ENCODE measurements at places on chromosomes 6 and 20.

GRCh38 chr6:36029464-36029863 lies 1.9 kb downstream of the MAPK14 start:
- DNase-seq = no peak

- DNase-seq = no peak
Observed at GRCh38 chr6:80145921-80146320, 39.5 kb downstream of the BCKDHB start.

DNA sequence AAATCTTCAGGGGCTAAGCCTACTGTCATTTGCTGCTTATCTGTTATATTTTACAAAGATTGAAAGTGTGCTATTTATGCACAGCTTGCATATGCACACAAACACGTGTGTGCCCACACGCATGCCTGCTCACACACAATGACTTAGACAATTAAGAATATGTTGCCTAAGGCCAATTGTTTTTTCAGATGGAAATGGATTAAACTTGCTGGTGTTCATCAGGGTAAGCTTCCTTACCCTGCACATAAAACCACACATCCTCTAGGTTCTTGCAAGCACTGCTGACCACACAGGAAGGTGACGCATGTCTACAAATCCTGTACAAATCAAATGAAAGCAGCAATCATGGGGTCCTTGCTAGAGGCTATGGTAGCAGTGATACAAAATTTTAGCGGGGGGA lies 58.4 kb downstream of the GJA10 start:
- peak; percentile 14 for DNase-seq

GRCh38 chr6:80340280-80340679 lies 233.8 kb downstream of the BCKDHB start:
- peak; percentile 42 for DNase-seq

DNA sequence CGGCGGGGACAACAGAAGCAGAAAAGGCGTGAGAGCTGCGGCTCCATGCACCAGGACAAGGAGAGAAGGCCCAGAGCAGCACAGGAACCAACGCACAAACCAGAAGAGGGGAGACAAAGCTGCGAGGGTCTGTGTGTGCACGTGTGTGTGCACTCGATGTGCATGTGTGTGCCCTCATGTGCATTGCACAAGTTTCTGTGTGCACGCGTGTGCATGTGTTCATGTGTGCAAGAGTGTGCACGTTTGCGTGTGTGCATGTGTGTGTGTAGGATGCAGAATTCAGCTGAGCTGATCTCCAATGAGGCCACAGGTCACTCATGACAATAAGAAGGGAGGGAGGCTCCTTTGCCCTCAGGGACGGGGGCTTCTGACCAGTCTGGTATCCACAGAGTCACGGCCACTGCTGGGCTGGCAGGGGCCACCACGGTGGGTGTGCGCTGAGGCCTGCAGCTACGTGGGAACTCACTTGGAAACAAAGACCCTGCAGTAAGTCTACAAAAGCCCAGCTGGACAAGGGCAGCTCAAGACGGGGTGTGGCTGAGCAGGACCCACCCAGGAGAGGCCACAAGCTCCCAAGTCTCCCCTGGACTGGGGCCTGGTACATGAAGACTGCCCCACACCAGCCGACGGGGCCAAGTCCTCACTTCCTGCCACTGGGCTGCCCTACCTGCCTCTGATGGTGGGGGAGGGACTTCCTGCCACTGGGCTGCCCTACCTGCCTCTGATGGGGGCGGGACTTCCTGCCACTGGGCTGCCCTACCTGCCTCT lies 48.1 kb upstream of the CHRNA4 start:
- no peak for DNase-seq

DNA sequence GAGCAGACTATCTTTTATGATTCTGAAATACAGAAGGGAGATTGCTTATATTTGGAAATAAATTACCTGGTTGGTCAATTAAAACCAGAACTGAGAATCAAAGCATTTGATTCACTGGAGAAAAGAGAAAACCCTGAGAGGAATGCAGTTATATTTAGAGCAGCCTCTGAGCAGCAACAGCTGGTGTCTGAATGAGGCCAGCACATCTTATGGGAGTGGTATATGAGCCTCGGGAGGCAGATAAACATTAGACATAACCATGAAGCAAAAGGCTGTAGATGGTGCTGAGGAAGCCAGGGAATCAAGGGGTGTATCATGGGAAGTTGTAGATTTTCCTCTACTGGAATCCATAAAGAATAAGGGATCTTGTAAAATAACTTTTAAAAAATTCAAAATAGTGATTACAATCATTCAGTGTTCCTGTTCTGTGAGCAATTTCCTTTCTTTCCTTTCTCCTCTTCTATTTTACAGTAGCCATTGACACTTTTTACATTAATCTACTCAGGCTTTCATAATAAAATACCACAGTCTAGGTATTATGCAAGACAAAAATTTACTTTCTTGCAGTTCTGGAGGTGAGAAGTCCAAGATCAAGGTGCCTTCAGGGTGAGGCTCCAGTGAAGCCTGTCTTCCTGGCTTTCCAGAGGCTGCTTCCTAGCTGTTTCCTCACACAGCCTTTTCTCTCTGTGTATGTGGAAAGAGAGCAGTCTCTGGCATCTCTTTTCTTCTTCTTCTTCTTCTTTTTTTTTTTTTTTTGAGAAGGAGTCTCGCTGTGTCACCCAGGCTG lies 32.8 kb upstream of the ENPP5 start:
- no peak for DNase-seq

DNA sequence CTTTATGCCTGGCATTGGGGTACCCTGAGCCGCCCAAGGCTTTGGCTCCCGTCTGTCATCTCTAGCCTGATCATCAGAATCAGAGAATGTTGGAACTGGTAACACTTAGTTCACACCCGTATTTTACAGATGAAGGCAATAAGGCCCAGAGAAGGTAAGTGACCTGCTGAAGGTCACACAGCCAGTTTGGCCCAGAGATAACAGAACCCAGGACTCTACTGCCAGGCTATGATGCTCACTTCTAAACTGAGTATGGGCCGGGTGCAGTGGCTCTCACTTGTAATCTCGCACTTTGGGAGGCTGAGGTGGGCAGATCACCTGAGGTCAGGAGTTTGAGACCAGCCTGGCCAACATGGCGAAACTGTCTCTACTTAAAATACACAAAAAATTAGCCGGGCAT lies 1.8 kb upstream of the TGM6 start:
- DNase-seq = no peak

DNA sequence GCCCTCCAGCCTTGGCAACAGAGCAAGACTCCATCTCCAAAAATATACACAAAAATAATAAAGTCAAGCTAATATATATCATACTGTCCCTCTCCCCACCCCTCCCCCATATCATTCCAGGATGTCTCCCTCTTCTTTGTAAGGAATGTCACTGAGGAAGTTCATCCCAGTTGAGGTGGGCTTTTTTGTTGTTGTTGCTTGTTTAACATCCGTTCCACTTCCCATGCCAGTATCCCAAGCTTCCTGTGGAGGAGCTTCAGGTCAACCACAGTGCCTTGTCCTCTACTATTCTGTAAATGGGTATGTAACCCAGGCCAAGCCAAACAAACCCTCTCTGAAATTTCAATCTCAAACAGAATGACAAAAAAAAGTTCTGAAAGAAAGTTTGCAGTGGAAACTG lies 19.0 kb upstream of the PTPN1 start:
- no peak for DNase-seq

GRCh38 chr6:43367245-43367984 lies 2.0 kb downstream of the ZNF318 start:
- DNase-seq = no peak

- DNase-seq = no peak
Observed at GRCh38 chr20:57707320-57707719, 2.5 kb downstream of the PMEPA1 start.

- DNase-seq = no peak
Observed at GRCh38 chr6:23980965-23981364, 145.1 kb upstream of the NRSN1 start.

DNA sequence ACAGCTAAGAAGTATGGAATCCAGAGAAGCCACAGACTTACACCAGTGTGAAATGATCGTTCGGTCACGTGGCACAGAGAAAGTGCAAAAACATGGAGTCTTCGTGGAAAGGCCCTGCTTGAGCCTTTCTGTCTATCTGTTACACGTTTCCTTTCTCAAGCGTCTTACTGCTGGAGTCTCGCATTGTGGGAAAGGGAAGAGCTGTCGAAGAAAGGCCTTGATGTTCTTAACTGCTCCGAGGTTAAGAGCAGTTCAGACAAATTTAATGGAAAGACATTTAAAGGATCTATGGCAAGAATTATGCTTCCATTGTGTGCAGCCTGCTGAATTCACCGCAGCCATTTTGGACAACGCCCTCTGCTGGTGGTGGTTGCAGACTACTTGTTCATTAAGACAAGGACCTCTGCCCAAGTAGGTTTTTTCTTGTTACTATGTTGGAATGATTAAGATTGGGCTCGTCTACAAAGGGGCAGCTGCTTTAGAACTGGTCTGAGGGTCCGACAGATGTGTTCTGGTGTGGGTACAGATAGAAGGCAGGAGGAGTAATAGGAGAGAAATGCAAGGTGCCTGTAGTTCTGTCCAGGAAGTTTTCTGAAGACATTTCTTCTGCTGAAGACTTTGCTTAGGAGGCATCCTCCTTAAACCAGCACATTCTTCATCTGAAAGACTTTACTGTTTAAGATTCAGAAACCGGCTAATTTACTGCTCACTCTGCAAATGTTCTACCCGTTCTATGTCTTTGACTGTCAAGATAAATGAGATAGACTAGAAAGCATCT lies 24.7 kb upstream of the CCN6 start:
- peak; percentile 65 for DNase-seq

- DNase-seq = no peak
Observed at GRCh38 chr20:50887576-50887975, 43.7 kb downstream of the ADNP start.

GRCh38 chr6:9518431-9518830 lies 896.4 kb downstream of the TFAP2A start:
- no peak for DNase-seq

DNA sequence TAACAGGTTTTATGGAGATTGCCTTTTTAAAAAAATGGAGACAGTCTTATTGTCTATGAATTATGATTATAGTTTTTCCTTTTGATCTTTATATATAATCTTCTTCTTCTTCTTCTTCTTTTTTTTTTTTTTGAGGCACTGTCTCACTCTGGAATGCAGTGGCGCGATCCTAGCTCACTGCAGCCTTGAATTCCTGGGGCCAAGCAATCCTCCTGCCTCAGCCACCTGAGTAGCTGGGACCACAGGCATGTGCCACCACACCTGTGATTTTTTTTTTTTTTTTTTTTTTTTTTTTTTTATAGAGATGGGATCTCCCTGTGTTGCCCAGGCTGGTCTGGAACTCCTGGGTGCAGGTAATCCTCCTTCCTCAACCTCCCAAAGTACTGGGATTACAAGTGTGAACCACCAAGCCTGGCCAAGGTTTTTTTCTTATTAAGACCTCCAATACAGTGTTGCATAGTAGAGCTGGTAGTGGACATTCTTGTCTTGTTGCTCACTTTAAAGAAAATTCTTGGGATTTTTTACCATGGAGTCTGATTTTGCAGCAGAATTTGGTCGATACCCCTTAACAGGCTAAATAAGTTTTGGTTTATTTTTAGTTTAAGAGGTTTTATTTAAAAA lies 46.5 kb downstream of the STK4 start:
- no peak for DNase-seq
